ENCODE measurements at places on chromosomes 7 and 10.

DNA sequence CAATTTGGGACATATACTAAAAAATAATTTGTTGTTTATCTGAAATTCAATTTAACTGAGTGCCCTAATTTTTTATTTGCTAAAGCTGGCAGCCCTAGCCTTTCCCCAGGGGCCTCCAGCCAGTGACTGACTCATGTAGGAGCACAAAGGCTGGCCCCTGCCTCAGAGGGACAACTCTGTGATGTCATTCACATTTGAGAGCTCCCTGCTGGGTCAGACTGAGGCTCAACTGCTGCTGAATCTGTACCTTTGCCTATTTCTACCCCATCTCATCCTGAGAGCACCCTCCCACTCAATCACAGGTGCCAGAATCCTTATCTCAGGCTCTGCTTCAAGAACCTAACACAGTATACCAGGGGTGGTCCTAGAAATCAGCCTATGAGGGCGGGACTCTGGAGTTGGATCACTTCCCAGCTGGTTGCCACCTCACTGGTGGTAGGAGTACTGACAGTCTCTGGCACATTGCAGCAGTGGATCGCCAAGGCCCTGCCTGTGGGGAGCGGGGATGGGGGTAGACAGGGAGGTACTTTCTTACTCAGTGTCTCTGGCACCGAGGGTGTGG lies 11.6 kb downstream of the GCK start:
- DNase-seq = peak; percentile 33

DNA sequence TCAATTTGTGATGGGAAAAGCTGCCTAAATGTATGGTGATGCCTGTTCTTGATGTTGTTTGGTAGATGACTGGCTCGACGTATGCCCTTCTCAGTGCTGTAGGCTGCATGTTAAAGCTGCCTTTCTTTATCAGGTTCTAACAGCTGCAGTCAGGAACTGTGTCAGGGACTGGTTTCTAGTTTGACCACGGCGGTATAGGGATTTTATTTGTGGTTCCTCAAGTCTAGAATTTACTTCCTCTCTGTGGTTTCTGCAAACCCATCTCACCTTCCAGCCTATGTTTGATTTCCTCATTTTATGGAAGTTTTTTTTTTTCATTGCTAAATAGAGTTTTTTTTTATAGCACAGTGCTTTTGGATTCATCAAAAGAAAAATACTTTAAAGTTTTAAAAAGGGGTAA lies 26.5 kb downstream of the LMTK2 start:
- DNase-seq = peak; percentile 28

DNA sequence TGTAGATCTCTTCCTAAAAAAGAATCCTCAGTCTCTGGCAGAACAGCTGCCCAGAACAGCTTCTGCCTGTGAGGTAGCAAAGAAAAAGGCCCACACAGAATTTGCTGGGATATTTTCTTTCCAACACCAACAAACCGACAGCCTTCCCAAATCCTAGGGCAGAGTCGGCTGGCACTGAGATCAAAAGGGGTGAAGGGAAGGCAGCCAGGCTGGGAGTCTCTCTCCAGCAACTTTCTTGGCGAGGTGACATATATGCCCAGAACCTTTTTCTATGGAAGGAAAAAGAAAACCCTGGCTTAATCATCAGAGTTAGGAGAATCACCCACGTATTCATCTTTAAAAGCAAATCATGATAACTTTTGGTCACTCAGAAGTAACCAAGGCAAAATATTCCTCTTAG lies 279.6 kb downstream of the DNAJB6 start:
- DNase-seq = no peak

DNA sequence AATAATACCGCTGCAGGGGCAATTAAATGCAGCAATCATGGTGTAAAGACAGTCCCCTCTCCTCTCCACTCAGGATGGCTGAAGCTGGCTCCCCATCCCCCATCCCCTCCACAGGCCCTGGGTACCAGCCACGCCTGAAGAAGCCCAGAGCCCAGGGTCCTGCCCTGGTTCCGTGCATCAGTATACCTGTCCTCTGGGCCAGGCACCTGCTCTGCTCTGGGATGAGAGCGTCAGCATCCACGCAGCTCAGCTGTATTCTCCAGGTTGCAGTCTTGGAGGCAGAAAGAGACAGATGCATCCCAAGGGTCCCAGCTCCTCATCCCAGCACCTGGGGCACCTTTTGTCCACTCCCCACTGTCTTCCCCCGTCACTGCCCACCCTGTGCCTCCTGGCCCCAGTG lies 233.8 kb downstream of the TCERG1L start:
- DNase-seq = no peak

DNA sequence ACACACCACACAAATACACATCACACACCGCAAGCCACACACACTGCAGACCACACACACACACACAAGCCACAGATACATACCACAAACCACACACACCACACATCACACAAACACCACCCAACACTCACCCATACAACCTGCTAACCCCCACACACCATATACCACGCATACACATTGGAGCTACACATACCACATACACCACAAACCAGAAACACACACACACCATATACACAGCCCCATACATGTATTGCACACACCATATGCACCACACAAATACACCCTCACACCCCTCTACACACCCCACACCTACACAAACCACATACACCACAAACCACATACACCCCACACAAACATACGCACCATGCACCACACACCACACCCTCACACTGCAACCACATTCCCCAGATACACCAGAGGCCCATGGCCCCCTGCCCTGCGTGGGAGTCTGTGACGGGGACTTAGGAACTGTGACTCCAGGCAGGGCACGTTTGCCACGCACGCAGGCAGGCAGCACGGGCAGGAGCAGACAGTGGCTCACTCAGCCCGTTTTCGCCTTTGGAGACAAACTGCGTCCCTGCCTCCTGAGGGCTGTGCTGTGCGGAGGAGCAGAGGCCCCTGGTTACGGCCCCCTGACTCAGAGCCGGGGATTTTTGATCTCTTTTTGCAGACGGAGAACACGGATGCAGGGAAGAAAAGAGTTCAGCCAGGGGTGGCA lies 52.6 kb downstream of the TMEM209 start:
- peak; percentile 57 for DNase-seq

DNA sequence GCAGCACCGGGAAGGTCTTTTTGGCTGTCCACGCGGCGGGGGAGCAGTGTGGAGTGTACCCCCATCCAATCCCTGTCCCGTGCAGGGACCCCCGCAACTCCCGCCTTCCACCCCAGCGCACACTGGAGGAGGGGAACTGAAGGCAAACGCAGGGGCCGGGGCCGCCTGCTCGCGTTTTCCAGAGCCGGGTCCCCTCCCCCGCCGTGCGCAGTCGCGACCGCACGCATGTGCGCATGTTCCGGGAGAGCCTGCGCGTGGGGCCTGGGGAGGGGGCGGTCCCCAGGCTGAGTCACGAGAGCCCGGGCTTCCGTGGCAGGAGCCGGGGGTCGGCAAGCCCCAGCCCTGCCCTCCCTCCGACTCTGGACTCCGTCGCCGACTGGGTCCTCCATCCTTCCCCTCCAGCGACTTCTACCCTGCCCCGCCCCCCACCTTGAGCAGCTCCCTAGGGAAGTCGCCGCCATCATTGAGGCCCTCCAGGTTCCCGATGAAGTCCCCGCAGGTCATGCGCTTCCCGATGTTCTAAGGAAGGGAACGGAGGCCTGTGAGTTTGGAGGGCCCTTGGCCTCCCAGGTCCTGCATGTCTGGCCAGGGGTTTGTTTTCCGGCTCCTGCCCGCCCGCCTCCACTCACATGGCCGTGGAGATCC lies 8.0 kb downstream of the PSD start:
- DNase-seq = peak; percentile 36

DNA sequence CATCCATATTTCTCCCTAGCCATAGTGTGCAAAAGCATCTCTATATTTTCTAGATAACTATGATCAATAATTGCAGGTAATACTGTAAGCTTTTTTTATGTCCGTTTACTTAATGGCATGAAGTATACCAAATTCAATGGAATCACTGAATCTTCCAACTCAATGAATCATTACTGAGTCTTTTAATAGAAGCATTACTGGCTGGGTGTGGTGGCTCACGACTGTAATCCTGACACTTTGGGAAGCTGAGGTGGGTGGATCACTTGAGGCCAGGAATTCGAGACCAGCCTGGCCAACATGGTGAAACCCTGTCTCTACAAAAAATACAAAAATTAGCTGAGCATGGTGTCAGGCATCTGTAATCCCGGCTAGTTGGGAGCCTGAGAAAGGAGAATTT lies 372.5 kb downstream of the BMPER start:
- DNase-seq = no peak

- DNase-seq = no peak
Observed at GRCh38 chr10:22750131-22750530, 35.8 kb upstream of the PIP4K2A start.

GRCh38 chr7:128076196-128076795 lies 45.1 kb upstream of the LRRC4 start:
- no peak for DNase-seq

GRCh38 chr7:75694638-75695399 lies 43.9 kb downstream of the HIP1 start:
- DNase-seq = no peak

DNA sequence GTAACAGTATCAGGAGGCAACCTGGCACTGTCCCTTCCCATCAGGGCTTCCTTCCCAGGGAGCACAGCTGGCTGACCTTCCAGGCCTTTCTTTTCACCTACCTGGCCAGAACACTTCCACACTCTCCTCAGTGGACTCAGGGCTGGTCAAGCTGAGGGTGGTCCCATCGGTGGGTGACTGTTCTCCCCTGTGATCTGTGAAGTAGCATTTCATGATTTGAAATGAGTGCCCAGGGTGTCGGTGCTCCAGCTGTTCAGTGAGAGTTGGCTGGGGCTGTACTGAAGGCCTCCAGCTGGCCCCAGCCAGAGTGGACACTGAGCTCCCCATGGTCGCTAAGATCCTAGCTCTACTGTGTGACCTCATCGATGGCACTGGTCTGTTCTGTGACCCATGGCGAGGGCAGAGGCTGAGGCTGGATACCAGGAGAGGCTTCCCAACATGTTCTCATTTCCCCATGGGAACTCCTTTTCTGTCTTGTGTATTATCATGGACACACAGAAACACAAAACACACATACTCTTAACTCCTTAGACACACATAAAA lies at the start of gene FAM170B:
Gene FAM170B, minus strand, starts transcription at position 316 of the 543 bp plus-strand sequence. Its CDS starts 103 bp downstream, at position 213.
- DNase-seq = no peak

- no peak for DNase-seq
Observed at GRCh38 chr7:51312951-51313737, 3.5 kb downstream of the COBL start.

GRCh38 chr7:2255145-2256139 lies 13.4 kb downstream of the NUDT1 start:
- DNase-seq = no peak

DNA sequence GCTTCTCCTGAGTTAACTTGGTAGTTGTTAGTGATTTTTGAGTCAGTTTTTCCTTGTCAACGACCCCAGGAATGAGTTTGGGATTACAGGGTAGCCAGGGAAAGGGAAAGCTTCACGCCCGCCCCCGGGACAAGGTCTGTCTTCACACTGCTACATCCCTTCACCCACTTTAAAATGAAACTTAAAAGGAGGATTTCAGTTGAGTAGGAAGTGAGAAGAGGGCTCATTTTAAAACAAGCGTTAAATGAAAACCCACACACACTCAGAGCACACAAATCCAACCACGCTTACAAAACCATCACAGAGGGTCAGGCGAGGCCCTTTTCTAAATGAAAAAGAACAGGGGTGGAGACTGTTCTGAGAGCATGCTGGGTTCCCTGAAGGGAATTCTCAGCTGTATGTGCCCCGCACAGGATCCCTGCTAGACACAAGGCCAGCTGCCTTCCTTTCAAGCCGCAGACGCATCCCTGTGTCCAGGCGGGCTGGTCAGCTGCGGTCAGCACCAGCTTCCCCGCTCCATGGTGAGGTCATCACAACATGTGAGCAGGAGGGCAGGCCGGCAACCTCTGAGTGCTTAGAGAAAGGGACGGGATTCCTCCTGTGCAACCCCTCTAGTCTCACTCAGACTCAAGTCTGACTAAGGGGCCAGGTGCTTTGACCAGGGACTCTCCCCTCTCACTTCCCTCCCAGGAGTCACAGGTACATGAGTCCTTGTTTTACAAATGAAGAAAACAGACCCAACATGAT lies 111.8 kb downstream of the EGFR start:
- DNase-seq = no peak
